ENCODE measurements at places on chromosomes 5 and 9.

DNA sequence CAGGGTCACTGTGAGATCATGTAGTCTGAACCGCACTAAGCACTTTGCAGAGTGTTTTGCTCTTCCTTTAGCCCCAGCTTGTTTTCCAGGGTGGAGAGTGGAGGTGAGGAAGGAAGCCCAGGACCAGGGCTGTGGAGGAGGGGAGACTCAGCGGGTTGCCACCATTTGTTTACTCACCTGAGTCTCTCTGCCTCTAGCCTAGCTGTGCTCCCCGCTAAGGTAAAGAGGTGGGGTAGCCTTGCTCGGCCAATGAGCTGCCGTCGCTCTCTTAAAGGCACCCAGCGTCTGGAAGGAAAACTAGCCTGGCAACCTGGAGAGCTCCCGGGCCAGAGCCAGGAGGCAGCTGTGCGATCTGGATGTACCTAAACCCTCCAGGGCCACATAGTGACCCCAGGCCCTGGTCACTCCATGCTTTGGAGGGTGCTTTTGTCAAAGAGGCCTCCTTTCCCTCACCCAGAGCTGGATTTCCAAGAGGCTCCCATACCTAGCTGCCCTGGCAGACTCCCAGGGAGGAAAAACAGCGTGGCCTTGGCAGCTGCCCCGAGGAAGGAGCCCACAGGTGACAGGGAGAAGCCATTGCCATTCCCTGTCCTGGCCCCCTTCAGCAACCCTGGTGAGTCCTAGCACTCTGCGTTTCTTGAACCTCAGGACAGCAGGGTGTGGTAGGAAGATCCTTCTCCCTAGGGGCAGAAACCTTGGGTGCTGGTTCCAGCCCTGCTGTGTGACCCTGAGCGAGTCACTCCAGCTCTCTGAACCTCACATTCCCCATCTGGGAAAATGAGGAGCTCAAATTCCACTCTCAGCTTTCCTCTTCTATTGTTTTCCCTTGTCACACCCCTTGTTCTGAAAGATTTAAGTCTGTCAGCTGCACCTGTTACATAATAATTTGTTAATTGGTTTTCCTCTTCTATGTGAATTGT is 42.4 kb upstream of the LARP1 start:
- no peak for DNase-seq

GRCh38 chr5:158785397-158785796 is 314.3 kb downstream of the EBF1 start:
- no peak for DNase-seq

- no peak for DNase-seq
Measured at GRCh38 chr9:23162789-23163188, 663.3 kb downstream of the ELAVL2 start.

GRCh38 chr9:124215956-124216355 is 41.8 kb upstream of the NEK6 start:
- no peak for DNase-seq

DNA sequence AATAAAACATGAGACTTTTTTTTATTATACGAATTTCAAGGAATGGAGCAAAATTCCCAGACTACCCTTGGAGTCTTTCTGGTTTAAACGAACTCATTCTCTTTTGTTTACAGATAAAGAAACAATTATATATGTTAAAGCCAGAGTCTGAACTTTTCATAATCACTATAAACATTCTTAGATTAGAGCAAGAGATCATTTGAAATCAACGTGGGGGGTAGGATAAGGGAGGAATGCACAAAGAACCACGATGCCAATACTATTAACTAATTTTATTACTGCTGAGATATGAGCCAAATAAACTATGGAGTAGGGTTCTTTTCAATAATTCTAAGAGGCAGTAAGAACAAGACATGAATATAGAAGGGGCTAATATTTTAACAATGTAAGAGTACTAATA is 148.0 kb upstream of the FREM1 start:
- DNase-seq = no peak

GRCh38 chr9:98989036-98990000 is 45.6 kb downstream of the COL15A1 start:
- DNase-seq = no peak

GRCh38 chr5:94682814-94683520 is 64.5 kb downstream of the SLF1 start:
- DNase-seq = no peak

DNA sequence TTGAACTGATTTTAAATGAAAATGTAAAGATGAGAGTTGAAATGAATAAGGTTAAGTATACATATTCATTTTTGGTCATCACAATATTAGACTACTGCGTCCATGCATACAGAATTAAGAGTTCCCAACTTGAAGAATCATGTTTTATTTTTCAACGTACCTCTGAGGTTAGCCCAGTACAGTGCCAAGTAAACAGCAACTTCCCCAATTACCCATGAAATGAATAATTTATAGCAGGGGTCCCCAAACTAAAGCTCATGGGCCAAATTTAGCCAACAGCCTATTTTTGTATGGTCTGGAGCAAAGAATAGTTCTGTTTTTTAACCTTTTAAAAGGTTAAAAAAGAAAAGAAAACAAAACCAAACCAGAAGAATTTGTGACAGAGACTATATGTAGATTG is 167.9 kb downstream of the CDC42SE2 start:
- DNase-seq = no peak
